Fibroblast of skin of right biceps (primary cell): ENCODE measurements at places on chromosomes 6 and 20.

DNA sequence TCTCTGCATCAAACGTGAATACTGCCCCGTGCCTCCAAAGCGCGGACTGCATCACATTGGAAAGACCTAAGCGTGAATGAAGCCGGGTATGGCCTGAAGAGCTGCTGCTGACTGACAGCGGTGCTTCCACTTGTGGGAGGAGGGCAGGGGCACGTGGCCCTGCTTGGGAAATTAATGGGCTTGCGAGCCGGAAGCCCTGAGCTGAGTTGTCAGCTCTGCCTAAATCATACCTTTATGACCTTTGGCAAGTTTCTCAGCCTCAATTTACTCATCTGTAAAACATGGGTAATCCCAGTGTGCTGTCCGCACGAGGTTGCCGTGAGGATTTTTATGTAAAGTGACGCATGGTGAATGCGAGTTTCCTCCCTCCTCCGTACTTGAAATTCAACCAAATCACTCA, 67.0 kb upstream of the FOXQ1 start:
- no peak for DNase-seq

DNA sequence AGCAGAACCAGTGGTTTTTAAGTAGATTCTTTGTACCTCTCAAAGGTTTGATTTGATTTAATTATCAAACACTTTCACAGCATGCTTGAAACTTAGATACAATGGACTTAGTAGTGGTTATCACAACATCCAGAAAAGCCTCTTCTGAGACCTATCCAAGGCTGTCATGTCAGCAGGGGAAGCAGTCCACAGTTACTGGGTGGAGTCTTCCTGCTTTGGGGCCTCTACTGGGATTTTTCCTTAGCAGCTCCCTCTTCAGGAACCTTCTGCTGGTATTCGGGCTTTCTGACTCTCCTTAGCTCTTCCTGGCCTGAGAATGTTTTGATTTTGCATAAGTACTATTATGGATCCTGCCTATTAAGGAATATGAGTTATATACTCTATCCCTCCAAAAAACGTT, 36.0 kb downstream of the ARFGEF2 start:
- no peak for DNase-seq

DNA sequence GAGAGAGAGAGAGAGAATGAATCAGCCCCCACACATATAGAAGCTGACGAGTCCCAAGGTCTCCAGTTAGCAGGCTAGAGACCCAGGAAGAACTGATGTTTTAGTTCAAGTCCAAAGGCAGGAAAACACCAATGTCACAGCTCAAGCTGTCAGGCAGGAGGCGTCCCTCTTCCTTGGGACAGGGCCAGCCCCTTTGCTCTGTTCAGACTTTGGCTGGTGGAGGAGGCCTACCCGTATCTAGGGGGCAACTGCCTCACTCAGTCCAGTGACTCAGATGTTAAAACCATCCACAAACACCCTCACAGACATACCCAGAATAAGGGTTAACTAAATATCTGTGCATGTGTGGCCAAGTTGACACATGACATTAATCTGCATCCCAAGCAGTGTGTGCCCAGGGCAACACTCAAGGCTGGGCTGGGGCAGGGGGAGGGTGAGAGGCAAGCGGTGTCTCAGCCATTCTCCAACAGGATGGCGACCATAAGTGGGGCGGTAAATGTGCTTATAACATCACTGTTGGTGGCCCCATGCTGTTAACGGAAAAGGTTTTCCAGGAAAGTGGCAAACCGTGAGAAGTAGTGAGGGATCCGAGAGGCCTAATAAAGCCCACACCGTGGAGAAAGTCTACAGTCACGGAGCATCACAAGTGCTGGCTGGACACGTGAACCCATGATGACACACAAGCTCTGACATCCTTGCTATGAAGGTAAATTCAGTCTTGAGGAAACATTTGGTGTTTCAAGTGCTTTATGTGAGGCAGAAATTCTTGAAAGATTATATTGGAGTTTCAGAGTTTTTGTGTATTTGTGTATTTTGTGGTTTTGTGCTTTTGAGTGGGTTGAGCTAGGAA, 28.1 kb downstream of the RAMACL start:
- DNase-seq: no peak

DNA sequence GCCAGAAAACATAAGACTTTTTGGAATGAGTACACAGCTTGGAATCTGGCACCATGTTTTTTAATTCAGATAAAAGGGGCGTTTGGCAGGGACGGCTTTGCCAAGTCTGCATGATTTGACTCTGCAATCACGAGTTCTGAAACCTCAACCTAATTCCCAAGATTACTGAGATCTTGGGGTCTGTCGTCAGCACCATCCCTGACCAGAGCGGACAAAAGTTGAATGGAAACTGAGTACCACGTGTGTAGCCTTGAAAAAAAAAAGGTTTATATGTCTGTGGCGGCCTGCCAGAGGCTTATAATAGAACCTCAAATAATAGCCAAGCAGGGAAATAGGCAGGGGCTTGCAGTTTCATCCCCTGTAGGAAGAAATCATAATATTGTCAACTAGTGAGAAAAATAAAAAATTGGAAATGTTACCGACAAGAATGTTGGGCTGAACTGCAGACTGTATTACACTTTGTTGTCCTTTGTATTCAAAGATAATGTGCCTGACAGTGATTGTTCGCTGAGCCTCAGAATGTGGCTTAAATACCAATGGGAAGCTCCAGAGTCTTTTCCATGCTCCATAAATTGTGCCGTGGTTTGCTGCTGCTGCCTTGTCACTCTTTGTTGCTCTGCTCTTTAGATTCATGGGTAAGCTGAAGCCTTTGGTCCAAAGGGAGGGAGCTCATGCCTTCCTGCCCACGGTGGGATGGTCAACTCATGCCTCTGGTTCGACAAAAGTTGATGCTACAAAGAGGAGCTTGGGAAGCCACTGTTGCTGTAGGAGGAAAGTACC, 118.8 kb upstream of the ARID1B start:
- DNase-seq: peak; percentile 90

DNA sequence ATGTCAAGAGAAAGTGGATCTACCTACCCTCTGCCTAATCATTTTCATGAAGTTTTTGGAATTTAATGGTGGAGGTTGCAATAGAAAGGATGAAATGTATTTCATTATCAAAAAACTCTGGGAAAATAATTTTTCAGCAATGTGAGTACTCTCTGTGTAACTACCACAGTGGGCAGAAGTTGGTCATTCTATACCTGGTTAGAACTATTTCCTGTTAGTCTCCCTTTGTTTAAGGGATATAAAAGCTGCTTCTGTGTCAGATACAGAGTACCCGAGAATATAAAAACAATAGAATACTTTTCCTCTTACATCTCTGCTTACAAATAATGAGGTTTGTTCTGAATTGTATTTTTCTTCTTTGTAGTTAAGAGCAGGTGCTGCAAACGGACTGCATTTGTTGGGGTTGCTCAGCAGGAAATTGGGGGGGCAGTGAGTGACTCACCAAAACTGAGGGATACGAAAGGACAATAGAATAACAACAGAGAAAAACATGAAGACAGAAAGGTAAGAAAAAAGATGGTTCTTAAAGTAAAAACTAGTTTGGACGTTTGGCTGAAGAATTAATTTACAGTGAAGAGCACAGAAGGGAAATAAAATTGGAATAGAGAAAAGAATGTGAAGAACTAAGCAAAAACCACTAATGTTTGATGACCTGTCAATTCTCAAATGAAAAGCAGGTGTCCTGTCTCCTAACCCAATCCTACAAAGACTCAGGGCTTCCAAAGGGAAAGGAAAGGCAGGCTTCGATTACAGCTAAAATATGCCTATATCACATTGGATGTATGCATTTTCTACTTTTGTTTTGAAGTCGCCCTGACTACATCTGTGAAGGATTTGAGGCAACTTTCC, 703.1 kb downstream of the RFPL4B start:
- DNase-seq: peak; percentile 82

GRCh38 chr20:24289737-24290481, 179.5 kb upstream of the SYNDIG1 start:
- DNase-seq: no peak

- no peak for DNase-seq
Observed at GRCh38 chr20:47330071-47330470, 26.4 kb downstream of the ZMYND8 start.

DNA sequence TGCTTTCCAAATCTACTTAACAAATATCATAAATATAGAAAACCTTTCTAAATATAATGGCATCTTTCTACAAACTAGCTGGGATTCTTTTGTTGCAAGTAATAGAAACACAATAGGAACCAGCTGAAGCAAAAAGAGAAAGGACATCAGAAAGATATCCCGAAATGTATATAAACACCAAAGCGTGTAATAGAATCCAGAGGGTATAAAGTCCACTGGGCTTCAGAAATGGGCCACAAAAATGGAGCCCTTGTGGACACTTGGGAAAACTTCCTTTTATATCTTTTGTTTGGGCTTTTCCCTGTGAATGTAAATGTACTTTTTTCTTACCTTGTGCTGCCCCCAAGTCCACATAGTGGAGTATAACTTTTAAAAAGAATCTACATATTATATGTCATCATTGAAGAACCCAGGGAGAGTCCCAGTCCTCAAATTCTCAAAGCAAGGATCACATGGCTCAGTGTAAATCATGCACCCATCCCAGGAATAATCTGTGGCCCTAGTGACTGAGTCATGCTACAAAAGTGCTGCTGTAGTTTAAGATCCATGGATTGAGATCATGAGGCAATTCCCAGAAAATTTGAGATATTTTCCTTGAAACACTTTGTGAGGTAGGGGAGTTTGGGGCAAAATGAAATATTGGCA, 457.0 kb downstream of the EPM2A start:
- DNase-seq: peak; percentile 63

- peak; percentile 77 for DNase-seq
Observed at GRCh38 chr6:17831135-17831534, 124.4 kb upstream of the NUP153 start.

DNA sequence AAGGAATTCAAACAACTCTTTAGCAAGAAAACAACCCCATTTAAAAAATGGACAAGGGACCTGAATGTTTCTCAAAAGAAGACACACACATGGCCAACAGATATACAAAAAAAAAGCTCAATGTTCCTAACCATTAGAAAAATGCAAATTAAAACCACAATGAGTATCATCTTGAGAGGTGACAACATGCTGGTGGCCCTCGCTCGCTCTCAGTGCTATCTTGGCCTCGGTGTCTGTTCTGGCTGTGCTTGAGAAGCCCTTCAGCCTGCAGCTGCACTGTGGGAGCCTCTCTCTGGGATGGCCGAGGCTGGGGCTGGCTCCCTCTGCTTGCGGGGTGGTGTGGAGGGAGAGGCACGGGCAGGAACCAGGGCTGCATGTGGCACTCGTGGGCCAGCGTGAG, 13.4 kb downstream of the SPINT4 start:
- DNase-seq: no peak

- no peak for DNase-seq
Observed at GRCh38 chr6:120290964-120291363, 941.4 kb upstream of the MAN1A1 start.

- DNase-seq: no peak
Observed at GRCh38 chr6:3222506-3223038, 4.9 kb downstream of the TUBB2B start.

DNA sequence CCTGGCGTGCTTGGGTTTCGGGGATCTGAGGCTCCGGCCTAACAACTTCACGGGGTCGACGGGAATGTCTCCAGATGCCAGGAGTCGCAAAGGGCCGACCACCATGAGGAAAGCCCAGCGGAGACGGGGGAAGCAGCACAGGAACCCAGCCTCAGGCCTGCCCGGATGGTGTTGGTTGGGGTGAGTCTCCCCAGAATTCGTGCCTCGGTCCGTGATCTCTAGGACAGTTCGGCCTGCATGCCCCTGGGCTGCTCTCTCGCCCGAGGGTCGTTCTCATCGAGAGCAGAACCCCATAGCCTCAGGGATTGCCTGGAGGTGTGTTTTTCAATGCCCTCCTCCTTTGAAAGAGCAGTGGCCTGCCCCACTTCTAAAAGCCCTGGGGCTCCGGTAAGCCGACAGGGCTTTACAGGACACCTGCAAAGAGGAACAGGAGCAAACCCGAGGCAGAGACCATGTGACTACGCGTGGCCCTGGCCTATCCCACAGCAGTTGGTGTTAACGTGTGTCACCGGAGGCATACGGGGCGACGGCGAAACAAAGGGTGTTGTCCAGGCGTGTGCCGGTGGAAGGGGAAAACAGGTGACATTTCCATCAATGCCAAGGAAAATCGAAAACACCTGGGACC, 973.1 kb upstream of the DEFB115 start:
- no peak for DNase-seq

GRCh38 chr20:58256842-58257241, 28.4 kb upstream of the ANKRD60 start:
- no peak for DNase-seq

DNA sequence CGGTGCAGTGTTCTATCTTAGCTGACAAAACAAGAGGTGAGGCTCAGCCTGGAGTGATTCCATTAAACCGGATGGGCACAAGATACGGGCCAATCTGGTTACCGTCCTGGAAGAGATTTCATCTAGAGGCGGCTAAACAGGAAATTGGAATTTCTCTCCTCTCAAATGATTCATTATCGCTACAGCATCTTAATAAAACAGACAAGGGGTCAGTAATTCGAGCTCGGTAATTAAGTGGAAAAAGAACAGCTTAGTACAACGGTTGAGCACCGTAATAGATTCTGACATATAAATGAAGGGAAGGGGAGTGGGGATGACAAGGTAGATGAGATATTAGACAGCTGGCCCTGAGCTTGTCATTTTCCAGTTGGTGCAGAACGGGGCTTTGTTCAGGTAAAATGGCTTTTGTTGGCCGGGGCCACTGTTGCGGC, 137.2 kb downstream of the EDN3 start:
- DNase-seq: no peak

DNA sequence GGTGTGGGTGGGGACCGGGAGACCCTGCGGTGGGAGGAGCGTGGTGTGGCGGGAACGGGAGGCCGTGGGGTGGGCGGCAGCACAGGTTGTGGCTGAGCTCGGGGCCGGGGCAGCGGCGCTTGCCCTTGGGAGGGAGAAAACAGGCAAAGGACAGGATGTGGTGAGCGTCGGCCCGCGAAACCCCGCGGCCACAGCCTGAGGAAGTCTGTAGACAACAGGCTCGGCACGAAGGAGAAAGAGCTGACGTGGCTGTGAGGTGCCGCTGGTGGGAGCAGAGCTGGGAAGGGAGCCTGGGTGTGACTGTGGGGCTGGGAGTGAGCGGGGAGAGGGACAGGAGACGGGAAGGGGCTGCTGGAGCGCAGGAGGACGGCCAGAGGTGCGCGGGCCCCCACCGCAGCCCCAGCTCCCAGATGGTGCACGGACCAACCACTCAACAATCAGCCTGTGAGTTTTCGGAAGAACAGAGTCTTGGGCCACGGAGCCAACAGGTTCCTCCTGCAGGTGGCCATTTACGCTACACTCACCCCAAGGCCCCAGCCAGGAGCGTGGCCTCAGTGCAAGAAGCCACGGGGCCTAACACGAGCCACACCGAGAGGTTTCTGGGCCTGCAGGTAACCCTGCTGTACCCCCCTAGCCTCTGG, 202.8 kb downstream of the DLL1 start:
- no peak for DNase-seq

DNA sequence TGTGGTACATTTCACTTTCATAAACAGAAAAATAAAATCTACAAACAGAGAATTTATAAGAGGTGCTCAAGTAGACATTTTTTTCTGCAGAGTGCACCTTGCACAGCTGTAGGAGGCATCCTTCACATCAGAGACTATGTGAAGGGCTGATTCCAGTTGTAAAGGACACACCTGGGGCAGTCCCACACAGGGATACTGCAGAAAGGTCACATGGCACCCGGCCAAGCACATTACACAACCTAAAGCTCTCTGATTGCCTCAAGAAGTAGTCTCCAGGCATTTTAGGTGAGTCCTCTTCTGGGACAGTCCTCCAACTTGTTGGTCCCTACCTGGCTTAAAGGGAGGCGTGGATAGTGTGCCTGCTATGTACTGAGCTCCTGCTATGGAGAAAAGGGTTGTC, 502.9 kb upstream of the NOX3 start:
- DNase-seq: no peak
